ENCODE measurements at places on chromosomes 1 and 21. TPM values are rescaled to one million over a fixed set of nuclear protein-coding genes. Genes with fewer than 3 reads are reported as not detected.
A peak's percentile ranks its signal among the peaks of the same experiment; 100 is the strongest.

The SERPINC1 gene
- polyA plus RNA-seq, result 0.44 TPM

The BARHL2 gene
- polyA plus RNA-seq, result not detected

The PLA2G2A gene
- polyA plus RNA-seq, result 0.25 TPM

The VWA5B1 gene
- 1.9 TPM for polyA plus RNA-seq

The NCF2 gene
- polyA plus RNA-seq, result 10.2 TPM

The CRNN gene
- not detected for polyA plus RNA-seq

The CDCA8 gene
- polyA plus RNA-seq, result 17.0 TPM

The LENEP gene
- polyA plus RNA-seq, result not detected

The GPR37L1 gene
- 0.16 TPM for polyA plus RNA-seq

The SLAMF1 gene
- polyA plus RNA-seq, result 0.09 TPM

The ERI3 gene
- polyA plus RNA-seq, result 74.9 TPM

The CELA3B gene
- not detected for polyA plus RNA-seq

The TMEM200B gene
- polyA plus RNA-seq, result 15.8 TPM

The ATP5PB gene
- polyA plus RNA-seq, result 396 TPM

The NEXN gene
- polyA plus RNA-seq, result 15.4 TPM

The SHISAL2A gene
- polyA plus RNA-seq, result 0.74 TPM

DNA sequence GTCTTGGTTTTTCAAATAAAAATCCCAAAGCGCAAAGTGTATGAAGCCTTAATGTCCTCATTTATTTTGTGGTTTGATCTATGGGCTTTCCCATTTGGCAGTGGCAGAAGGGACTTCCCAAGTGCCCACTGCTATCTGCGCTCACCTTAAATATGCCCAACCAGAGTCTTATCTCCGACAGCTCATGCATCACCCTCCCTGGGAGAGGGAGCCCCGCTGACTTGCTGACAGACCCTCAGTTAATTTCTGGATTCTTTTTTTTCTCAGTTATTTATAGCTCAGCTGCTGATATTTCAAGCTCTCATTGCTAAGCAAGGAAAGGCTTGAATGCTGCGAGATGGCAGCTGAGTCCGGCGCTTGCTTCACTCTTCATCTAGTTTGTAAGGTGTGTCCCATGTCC, 19.3 kb downstream of the KAZN start:
- no peak for DNase-seq

DNA sequence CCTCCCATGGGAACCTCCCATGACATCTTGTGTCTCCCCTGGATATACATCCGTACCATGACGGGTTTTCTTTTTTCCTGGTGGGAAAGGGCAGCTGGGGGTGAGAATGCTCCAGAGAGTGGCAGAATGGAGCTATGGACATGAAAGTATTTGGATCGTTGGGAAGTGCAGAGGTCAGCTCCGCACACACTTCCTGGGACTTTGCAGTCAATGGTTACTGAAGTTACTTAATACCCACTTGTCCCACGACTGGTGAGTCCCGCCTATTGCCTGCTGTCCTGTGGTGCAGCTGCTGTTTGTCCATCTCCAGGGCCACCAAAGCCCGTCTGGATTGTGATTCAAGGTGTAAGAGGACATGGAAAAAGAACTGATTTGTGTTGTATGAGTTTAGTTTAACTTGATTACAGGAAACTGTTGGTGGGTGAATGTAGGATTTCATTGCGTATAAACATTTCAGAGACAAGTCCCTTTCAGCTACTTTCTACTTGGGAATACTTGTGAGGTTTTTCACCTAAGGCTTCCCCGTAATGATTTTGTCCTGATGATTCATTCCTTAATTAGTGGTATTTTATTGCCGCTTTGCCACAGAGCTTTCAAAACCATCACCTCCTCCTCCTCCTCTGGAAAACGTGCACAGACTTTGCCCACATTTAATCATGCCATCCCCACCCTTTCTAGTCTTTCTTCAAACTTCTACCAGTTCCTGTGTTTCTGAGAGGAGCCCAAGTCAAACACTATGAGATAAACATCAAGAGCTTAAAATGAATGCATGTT, 308.8 kb downstream of the KIF26B start:
- DNase-seq, result no peak

GRCh38 chr21:39531840-39532239, 80.1 kb downstream of the SH3BGR start:
- no peak for DNase-seq

DNA sequence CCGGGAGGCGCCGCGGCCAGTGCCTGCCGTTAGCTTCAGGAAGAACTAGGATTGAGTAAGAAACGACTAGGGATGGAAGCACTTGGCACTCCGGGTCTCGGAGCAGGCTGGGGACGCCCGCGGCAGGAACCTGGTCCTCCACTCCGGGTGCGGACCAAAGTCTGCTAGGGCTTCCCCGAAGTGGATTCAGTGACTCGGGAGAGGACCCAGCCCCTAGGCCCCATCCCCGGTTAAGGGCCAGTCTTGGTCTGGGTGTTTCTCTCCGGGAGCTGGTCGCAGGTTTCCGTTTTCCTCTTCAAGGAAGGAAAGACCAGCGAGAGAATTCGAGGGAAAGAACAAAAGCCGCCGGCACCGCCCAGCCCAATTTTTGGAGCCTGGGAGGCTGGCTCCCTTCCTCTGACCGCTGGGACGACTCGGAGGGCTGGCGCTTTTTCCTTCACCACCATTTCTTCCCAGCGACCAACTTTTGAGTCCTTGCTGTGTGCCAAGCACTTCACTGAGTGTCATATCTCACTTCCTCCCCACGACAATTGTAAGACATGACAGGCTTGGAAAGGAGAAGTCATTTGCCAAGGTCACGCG, 16.8 kb upstream of the STMN1 start:
- peak; percentile 19 for DNase-seq

DNA sequence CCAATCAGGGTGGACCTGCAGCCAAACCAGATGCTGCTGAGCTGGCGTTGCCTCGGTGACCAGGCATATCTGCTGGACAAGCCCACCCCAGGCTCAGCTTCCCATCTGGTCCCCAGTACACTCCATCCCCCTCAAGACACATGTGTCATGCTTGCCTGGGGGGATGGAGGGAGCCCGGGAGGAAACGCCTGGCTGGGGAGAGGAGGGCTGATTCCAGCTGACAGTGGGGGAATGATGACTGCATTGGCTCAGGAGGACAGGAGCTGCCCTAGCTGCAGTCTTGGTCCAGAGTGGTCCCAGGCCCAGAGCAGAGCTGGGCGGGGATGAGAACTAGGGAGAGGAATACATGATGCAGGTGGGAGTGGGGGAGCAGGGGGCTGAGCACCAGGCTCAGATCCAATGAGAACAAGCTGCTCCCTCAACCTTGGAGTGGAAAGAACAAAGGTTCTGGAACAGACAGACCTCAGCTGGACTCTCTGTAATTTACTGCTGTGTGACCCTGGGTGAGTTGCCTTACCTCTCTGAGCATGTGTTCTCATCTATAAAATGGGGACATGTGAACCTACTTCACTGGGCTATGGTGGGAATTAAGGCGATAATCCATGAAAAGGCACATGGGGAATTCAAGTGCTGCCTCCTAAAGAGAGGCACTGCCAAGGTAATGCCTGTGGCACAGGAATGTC, 23.1 kb upstream of the ECE1 start:
- no peak for DNase-seq

GRCh38 chr1:193325042-193325441, 138.6 kb upstream of the B3GALT2 start:
- no peak for DNase-seq

GRCh38 chr1:61563611-61564010, 161.3 kb downstream of the TM2D1 start:
- no peak for DNase-seq

GRCh38 chr1:235952950-235953615, 86.4 kb upstream of the LYST start:
- no peak for DNase-seq

GRCh38 chr1:157348538-157349480, 203.5 kb downstream of the FCRL5 start:
- DNase-seq, result no peak

GRCh38 chr1:220796530-220796929, 9.8 kb downstream of the MTARC1 start:
- no peak for DNase-seq

GRCh38 chr1:227415115-227415790, 97.0 kb upstream of the CDC42BPA start:
- DNase-seq, result no peak

DNA sequence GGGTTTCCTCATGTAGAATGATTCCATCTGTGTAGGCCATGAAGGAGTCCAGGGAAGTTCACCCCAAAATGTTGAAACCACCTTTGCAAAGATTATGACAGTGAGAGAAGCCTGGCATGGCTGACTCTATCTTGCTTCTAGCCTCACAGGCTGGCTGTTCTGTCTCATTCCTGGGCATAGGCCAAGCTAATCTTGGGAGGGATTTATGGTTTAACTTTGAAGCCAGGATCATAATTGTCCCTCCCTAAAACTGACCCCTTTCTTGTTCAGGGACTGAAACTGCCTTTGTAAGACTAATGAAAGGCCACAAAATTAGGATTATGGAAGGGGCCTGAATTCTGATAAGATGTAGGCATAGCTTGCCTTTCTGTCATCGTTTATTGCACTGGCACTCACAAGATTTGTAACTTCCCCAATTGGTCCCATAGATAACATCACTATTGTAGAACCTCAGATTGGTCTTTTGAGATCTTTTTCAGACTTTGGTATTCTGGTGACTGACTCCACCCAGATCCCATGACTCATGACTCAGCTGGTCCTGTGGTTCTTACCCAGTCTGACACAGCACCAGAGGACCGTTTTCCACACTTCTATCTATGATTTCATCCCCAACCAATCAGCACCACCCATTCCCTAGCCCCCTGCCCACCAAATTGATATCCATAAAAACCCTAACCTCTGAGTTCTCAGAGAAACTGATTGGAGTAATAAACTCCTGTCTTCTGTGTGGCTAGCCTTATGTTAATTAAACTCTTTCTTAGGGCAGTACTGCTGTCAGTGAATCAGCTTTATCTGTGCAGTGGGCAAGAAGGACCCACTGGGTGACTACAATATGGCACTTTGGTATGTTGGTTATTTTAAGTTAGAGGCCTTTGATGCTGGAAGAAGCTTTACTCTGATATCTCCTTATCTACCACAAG, 13.6 kb upstream of the LAMTOR5 start:
- DNase-seq, result no peak

- no peak for DNase-seq
These were observed 96.2 kb downstream of the GALNT2 start for GRCh38 chr1:230163205-230163604.

GRCh38 chr1:114062477-114063099, 83.3 kb downstream of the OLFML3 start:
- DNase-seq, result no peak

DNA sequence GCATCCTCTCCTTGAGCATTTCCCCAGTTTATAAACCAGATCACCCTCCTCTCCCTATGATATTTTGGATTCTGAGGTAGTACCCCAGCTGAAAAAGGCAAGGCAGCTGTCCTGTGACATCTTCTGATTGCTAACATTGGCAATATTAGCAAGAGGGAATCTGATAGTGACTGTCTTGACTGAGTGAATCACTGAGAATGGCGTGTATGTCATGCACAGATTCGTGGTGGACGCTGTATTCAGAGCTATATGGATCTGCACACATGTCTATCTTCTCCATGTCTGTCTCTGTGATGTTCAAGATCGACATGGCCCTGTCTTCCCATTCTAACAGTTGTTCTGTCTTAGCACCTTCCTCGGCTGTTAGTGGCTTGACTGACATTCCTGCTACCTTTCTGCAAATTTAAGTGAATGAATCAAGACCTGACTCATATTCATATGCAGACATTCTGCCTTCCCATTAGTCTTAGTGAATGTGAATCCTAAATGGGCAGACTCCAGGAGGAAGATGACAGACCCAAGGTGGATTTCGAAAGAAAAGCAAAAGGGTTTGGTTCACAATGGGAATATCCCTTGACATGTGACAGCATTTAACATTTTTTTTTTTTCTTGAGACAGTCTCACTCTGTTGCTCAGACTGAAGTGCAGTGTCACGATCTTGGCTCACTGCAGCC, 97.7 kb downstream of the PGBD5 start:
- no peak for DNase-seq

GRCh38 chr1:171204296-171204695, 19.2 kb downstream of the FMO2 start:
- no peak for DNase-seq

GRCh38 chr1:6996371-6996770, 211.1 kb downstream of the CAMTA1 start:
- DNase-seq, result no peak

GRCh38 chr1:23885222-23885621, 17.1 kb upstream of the FUCA1 start:
- DNase-seq, result no peak

- no peak for DNase-seq
These were observed 23.1 kb downstream of the SLC26A9 start for GRCh38 chr1:205920159-205920558.

DNA sequence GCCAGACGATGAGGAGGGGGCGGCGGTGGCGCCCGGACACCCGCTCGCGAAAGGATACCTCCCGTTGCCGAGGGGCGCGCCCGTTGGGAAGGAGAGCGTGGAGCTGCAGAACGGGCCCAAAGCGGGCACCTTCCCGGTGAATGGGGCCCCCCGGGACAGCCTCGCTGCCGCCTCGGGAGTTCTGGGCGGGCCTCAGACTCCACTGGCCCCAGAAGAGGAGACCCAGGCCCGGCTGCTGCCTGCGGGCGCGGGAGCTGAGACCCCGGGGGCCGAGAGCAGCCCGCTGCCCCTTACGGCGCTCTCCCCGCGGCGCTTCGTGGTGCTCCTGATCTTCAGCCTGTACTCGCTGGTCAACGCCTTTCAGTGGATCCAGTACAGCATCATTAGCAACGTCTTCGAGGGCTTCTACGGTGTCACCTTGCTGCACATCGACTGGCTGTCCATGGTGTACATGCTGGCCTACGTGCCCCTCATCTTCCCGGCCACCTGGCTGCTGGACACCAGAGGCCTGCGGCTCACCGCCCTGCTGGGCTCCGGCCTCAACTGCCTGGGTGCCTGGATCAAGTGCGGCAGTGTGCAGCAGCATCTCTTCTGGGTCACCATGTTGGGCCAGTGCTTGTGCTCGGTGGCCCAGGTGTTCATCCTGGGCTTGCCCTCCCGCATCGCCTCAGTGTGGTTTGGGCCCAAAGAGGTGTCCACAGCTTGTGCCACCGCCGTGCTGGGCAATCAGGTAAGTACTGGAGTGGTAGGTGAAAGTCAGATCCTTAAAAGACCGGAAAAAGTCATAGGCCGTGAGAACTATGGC, 588 bp downstream of the FLVCR1 start:
- DNase-seq, result no peak

GRCh38 chr1:30914931-30915330, 6.4 kb upstream of the SDC3 start:
- no peak for DNase-seq

DNA sequence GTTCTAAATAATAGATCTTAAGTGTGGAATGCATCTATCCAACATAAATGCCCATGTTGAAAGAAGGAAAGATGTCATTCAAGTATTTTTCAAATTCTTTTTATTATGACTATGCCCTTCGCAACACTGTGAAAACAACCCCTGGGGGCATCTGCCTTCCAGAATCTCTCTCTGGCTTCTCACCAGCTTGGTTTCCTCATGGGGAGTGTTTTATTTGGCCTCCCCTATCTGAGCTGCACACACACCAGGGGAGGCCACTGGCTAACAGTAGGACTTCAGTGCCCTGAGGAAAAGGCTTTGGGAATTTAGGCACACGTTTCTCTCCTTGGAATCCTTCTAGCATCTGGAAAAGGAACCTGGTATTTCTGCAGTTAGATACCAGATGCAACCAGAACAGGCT, 130.6 kb downstream of the EDEM3 start:
- DNase-seq, result no peak
